ENCODE measurements at places on chromosomes 12 and 14.
A peak's percentile ranks its signal among the peaks of the same experiment; 100 is the strongest.

DNA sequence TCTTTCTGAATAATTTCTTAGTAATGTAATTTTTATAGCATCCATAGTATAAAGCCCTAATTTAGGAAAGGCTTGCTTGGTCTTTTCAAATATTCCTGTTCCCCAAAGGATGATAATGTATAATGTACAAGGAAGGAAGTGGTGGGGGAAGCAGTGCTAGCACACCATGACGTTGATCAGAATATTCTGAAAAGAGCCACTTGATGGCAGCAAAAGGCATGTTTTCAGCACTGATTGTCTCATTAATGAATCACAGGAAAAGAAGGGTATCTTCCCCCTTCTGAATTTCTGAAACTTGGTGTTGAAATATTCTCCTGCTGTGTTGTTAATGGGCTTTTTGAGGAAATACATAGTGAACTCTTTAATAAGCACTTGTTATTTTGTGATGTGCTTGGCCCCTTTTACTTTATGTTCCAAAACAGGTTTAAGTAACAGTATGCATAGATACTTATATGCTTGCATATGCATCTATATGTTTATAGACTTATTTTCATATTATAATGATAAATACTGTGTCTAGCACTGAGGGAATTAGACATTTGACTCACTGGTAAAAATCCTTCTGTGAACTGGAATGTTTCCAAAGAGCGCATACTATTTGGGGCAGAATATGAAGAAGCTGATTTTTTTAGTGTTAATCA is 122.0 kb downstream of the TMEM117 start:
- DNase-seq, result peak; percentile 15

- DNase-seq, result no peak
Observed at GRCh38 chr12:9604287-9604686, 3.4 kb downstream of the KLRB1 start.

DNA sequence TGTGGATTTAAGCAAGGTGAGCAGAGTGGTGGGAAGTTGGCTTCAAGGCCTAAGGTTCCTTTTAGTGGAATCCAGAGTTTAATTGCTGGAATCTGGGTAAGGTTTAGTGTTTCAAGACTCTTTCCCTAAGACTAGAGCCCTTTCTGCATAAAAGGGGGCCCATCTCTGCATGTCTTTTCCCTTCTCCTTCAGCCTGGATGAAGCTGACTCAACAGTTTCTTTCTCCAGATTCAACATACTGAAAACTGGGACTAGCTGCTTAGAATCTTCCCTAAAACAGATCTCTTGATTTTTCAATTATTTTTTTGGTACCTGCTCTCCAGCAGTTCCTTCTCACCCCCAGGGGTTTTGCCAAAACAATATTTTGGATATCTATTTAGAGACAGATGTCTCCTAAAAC is 34.0 kb downstream of the SLC4A8 start:
- no peak for DNase-seq

DNA sequence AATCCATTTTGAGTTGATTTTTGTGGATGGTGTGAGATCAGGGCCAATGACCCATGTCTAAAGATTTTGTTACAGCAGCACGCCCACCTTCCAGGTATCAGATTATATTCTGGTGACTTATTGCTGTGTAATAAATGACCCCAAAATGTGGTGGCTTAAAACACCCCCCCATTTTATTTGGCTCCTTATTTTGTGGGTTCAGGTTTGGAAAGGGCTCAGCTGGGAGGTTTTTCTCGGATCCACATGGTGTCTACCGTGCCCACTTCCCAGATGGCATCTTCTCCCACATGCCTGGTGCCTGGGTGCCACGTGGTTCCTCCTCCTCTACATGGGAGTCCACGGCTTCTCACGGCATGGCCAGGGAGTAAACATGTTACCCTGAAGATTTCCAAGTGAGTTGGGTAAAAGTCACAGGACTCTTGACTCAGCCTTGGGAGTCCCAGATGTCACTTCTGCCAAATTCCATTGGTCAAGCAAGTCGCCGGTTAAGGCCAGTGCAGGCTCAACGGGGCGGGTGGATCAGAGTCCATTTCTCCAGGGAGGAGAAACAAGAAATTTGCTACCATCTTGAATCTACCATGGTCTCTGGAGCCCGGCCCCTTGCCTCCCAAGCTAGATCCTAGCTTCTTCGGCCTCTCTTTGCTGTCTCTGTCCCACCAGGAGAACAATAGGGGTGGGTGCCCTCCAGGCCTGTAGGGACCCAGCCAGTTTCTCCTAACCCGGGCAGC is 214.3 kb downstream of the KIF26A start:
- no peak for DNase-seq

DNA sequence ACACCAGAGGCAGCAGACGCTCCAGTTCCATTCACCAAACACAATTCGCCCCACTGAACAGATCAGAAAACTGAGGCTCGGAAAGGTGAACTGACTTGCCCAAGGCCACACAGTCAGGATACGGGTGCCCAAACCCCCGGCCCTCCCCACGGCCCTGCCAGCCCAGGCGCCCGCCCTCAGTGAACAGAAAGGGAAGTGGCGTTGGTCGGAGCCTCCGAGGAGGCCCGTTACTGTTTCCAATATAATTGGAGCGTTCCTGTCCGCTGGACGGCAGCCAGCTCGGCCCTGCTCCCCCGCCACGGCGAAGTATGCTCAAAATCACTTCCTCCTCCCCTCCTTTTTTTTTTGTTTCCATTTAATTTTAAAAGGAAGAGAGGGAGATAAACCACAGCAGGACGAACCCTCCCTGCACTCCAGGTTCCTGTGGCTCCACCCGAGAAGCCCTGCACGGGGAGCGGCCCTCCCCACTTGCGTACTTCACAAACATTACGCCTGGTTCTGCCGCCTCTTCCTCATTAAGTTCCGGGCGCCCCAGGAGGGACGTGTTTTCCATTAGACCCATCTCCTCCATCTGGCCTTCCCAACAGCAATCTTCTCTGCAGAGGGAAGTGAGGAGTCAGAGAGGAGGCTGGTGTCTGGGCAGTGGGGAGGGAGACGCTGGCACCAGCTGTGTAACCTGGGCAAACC is 61.1 kb downstream of the NCOR2 start:
- no peak for DNase-seq

DNA sequence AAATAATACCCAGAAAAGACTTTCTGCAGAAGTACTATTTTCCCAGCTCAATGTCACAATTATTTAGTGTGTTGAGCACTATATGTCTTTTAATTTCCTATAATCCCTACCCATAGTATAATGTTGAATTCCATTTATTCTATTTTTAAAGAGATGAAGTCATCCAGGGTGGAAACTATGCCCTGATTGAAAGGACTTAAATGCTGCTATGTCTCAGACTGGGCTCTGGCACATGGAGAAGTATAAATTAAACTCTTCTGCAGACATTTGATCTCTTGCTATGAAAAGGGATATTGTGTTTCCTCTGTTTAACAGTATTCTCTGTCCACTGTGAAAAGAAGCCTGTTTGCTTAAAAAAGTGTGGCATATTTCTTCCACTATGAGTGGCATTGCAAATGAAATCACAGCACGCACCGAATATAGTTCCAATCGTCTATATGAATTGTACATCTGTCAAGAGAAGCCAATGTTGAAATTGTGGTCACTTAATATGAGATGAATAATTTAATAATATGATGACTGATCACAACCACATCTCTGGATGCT is 192.3 kb downstream of the BCAT1 start:
- no peak for DNase-seq

DNA sequence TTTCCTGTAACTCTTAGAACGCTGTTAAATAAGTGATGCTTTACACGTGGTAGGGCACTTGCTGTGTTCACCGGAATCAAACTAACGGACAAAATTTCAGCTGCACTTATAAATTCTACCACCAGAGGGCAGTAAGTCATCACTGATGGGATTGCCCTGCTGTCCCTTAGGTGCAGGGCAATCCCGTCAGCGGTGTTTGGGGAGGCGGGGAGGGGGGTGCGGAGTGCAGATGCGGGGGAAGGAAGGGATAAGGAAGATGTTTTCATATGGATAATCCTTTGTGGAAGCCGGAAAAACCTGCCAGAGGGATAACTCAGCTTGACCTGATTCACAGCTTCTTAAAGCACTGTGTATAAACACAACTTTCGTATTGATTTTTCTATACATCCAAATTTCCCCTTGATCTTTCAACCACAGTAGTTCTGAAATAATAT is 21.7 kb upstream of the SLC10A1 start:
- peak; percentile 42 for DNase-seq

DNA sequence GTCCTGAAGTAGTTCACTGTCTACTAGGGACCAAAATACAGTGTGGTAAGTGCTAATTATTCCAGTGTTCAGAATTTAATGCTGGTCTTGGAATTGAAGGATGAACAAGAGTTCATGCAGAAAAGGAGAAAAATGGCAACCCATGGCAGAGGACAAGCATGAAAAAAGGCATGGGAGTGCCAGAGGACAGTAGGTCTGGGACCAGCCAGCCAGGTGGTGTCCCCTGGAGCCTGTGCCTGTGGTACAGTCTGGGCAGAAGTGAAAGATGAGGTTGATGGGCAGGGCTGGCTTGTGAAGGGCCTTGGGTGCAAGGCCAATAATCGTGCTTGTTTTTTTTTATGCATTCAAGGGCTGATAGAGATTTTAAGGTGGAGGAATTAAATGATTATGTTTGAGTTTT is 21.0 kb downstream of the C12orf75 start:
- no peak for DNase-seq

GRCh38 chr14:70188659-70189455 is at the start of gene SLC8A3:
Gene SLC8A3 (minus strand): TSS chr14:70188951. CDS start chr14:70168422, 20,529 bp downstream.
- no peak for DNase-seq

DNA sequence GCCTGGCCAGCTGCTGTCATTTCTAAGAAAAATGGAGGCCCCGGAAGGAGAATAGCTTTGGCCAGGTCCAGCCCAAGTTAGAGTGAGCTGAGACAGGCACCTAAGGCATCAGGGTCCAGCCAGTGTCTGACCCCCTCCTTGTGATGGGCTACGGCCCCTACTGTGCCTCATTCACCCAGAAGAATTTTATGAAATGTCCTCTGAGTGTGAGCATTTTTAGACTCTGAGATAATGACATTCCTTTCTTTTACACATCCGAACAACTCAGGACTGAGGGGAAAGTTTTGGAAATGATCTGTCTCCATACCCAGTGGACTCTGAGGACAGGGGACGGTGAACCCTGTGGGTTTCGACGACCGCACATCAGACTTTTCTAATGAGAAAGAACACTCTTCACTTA is 50.4 kb downstream of the SLC24A4 start:
- DNase-seq, result no peak

GRCh38 chr14:90830931-90831701 is 14.9 kb upstream of the TTC7B start:
- DNase-seq, result no peak

GRCh38 chr14:61470261-61470960 is 149.0 kb downstream of the PRKCH start:
- DNase-seq, result no peak

DNA sequence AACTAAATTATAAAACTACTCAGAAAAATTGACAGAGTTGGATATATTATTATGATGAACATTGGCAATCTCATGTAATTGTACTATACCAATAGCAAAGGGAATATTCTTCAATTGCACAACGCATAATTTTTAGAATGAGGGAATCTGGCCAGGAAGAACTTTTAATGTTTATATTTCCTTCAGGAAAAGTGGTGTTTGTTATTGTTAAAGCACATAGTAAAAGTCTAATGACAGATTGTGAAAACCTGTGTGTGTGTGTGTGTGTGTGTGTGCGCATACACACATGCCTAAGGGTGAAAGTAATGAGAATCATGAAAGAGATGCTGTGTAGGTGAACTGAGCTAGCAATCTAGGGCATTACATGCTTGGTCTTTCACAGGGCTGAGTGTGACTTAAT is 877.7 kb downstream of the SLC6A15 start:
- no peak for DNase-seq

DNA sequence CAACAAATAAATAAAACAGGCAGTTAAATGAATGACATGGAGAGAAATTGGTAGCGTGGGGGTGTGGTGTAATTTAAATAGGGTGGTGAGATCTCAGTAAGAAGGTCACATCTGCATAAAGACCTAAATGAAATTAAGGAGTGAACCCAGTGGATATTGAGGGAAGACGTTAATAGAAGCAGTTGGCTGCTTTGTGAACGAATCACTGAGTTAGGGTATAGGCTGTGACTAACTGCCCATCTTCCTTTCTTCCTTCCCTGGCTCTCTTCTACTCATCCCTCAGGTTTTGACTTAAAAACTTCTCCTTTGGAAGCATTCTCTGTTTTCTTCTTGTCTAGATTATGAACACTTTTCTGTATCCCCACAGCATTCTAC is 64.7 kb downstream of the BTG1 start:
- DNase-seq, result no peak

DNA sequence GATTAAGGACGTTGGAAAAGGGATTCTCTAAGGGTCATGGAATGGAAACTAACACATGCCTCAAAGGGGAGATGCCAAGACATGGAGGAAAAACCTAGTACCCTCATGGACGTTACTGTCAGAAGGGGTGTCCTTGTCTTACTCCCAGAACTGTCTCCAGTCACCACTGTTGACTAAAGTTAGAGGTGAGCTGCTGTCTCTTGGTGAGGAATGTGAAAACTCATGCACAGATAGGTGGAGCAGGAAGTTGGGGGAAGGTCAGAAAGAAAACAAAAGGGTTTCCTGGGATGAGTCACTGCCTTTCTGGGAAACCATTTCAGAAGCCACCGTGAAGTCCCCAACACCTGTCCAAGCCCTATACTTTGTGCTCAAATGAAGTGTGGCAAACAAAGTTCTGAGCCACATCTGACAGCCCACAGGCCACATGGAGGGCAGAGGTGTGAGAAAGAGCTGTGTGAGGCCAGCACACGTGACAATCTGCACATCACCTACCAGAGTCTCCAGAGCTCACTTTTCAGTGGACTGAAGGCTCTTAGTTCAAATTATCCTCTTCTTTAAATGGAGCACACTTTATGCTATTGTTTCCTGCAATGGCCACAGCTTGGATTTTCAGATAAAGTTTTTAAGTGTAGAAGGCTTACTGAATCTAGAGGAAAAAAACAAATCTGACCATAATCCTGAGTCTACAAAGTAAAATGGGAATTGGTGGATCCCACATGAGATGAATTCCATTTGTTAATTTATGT is 92.9 kb upstream of the EGLN3 start:
- no peak for DNase-seq

- no peak for DNase-seq
Observed at GRCh38 chr14:71358209-71358931, 451.1 kb downstream of the PCNX1 start.

GRCh38 chr14:94113073-94113472 is 2.5 kb downstream of the IFI27 start:
- no peak for DNase-seq

- DNase-seq, result no peak
Observed at GRCh38 chr12:131864469-131864868, 30.0 kb upstream of the ULK1 start.

- DNase-seq, result peak; percentile 71
Observed at GRCh38 chr12:3247629-3248161, 170.5 kb downstream of the TSPAN9 start.

Measured in NCI-H1436 (cell line).